ENCODE measurements at places on chromosomes 3 and 15.

DNA sequence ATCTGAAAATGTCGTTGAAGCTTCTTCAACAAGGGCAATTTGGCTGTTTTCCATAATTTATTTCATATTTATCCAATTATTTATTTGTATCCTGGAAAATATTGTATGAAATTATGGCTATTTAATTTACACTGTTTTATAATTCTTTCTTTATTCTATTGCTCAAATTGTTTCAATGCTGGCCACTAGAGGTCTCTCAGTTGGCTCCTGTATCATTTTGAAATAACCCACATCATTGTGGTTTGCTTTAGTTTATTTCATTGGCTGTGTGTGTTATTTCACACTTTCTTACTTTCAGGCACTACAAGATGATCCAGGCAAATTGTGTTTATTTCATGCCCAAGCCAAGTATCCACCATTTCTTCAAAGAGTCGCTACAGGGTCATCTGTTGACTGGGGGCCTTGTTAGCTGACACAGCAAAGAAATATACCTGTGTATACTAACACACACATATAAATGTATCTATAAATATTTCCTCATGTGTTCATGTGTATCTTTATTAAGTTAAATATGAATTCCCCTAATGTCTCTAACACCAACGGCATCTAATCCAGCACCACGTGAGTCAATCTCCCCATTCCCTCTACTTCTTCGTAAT lies 86.2 kb downstream of the NPAP1 start:
- DNase-seq = no peak

DNA sequence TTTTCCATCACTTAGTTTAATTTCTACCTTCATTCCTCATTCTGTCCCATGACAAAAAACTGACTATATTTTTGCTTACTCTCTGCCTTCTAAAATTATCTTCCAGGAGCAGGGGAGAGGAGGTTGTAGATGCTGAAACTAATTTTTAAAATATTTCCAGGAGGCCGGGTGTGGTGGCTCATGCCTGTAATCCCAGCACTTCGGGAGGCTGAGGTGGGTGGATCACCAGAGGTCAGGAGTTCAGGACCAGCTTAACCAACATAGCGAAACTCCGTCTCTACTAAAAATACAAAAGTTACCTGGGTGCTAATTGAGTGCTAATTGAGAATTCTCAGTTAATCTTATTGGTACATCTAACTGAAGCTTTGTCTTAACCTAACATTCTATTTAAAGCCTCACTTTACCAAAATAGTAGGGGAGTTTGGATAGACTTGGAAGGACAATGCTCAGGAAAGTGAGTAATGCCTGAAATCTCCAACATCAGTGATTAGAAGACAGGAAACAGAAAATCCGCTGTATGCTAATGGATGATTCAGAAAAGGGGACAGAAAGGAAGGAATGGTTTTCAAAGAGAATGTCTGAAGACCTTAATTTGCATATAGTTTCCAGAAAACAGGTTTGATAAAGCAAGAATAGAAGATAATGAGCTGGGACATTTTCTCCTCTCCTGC lies 336.1 kb downstream of the GBE1 start:
- DNase-seq = no peak

DNA sequence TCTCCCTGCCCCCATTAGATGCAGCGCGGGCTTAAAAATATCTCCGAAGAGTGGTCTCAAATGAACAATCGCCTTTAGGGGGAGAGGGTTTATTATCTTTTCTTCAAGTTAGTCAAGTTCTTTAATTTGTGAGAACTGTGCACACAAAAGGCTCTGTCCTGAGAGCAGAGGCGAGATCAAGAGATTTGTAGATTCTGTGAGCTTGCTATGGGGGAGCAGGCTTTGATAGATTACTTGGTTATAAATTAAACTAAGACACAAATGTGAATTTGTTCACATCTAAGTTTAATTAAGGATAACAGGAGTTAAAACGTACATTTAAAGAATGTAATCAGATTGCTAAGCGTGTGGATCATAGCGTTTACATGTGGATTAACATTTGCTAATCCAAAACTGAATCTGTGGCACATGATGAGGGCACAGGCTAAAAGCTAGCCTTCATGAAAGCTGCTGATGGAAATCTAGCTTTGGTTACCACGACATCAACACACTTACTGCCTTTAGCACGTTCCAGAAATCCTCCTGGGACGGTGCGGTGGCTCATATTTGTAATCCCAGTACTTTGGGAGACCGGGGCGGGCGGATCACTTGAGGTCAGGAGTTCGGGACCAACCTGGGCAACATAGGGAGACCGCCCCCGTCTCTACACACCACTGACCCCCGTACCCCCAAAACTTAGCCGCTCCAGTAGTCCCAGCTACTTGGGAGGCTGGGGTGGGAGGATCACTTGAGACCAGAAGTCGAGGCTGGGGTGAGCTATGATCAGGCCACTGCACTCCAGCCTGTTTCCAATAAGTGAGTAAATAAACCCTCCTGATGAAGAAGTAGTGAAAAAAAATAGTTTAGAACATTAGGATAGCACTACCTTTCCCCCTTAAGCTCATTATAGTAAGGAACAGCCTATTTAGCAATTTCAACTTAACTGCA lies 1.0 kb upstream of the PRTG start:
- no peak for DNase-seq

DNA sequence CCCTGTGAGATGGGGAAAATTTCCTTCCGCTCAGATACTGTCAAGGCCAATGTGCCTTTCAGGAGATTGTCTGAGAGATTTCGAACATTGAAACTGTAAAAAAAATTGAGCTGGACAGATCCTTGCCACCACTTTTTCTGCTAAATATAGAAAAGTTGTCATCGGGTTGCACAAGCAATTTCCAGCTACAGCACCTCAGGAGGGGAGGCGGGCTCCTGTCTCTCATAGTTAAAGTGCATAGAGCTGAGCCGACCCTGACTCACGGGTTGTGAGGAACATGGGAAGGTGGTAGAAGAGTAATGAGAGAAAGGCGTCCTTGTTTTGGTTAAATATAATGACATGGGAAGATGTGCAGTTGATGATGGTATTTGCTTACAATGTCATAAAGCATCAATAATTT lies 160.6 kb upstream of the ICE2 start:
- DNase-seq = no peak

DNA sequence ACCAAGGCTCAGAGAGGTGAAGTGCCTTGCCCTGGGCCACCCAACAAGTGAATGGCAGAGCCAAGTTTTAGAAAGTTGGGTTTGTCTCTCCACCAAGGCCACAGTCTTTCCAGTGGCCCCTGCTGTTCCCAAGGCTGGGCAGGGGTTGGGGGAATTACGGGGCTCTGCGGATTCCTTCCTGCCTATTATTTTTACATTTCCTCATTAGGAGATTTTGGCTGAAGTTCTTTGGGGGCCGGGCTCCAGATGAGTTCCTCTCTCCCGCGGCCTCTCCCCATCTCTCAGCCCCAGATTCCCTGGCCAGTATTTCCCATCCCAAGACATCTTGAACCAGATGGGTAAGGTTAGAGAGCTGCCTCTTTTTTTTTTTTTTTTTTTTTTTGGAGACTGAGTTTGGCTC lies 44.0 kb upstream of the SMAD6 start:
- no peak for DNase-seq

- no peak for DNase-seq
Observed at GRCh38 chr3:108346301-108347227, 50.2 kb downstream of the HHLA2 start.

- peak; percentile 31 for DNase-seq
Observed at GRCh38 chr3:17672506-17672905, 69.9 kb downstream of the TBC1D5 start.

DNA sequence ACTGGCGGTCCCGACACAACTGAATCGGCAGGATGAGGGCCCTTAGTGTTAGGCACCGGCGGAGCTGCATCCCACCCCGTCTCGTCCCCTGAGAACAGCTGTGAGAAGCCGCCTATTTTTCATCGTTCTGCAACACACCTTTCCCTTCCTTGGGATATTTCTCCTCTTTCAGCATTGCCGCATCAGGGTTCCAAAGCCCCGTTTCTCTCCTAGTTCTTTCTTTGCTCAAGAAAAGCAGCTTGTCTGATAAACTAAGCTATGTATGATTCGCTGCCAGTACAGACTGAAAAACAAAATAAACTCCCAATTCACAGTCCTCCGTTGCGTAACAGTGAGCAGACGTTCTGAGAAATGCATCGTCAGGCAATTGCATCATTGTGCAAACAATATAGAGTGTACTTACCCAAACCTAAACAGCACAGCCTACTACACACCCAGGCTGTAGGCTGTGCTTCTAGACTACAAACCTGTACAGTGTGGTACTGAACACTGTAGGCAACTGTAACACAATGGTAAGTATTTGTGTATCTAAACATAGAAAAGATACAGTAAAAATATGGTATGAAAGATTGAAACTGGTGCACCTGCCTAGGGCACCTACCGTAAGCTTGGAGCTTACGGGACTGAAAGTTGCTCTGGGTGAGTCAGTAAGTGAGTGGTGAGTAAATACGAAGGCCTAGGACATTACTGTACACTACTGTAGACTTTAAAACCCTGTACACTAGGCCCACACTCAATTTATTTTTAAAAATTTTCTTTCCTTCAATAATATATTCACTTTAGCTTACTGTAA lies 8.9 kb upstream of the ADAMTS17 start:
- no peak for DNase-seq

All from hippocampal formation (tissue), 2 donors.